ENCODE measurements at places on chromosomes 16 and 17. TPM values are rescaled to one million over a fixed set of nuclear protein-coding genes. Genes with fewer than 3 reads are reported as not detected.

DNA sequence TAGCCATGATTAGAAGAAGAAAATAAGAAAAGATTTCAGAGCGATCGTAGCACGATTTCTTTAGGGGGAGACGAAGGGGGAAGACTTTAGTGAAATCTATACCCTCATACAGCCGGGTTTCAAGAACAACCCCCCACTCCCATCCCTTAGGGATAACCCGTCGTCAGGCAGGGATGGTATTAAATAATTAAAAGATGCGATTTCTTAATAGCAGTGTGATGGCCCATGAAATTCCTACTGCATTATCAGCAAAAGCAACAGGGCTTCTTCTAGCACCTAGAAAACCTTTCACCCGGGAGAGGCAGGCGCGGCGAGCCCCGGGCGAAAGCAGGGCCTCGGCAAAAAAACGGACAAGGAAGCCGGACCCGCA is 1.4 kb downstream of the CDH11 start:
- DNase-seq: no peak

- DNase-seq: no peak
These were observed 566.2 kb upstream of the ZFHX3 start for GRCh38 chr16:73614131-73614530.

GRCh38 chr16:72013389-72013788 is 4.8 kb downstream of the DHODH start:
- no peak for DNase-seq

DNA sequence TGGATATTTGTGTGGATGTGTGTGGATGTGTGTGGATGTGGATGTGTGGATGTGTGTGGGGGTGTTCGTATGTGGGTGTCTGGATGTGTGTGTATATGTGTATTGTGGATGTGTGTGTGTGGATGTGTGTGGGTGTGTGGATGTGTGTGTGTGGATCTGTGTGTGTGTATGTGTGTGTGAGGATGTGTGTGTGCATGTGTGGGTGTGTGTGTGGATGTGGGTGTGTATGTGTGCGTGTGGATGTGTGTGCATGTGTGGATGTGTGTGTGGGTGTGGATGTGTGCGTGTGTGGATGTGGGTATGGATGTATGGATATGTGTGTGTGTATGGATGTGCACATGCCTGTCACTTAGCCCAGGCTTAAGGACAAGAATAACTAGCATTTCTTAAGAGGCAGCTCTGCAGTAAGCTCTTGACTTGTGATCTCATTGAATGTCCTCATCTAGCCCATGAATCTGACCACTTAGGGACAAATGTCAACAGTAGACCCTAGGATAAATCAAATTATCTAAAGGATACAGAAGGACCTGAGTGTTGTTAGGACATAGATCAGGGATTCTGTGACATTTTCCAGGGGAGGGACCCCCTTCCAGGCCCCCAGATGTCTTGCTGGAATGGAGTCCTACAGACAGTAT is 83.5 kb downstream of the BMERB1 start:
- DNase-seq: no peak

DNA sequence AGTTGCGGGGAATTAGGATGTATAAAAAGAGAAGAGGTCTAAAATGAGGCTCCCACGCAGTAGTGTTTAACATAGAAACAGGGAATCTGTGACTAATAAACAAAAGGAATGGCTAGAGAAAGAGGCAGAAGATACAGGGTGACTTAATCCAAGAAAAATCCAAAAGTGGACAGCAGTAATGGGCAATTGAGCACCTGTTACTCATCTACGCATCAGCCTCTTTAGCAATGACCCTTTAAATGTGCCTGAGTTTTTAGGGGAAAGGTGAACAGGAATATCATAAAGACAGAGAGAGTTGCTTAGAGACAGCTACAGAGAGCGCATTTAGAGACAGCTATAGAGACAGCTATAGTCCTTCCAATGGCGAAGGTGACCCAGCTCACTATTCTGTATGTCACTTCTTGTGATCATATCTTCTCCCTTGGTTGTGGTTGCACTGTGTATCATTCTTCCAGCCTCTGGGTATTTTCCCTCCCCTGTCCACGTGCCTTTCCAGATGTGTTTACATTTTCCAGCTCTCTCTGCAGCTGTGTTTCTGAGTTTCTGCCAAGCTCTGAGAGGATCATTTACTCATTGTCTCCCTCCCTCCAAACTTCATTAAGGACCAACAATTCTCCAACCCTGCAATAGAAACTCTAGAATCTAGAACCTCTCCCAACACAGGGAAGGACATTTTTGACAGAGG is 61.5 kb downstream of the MYOCD start:
- DNase-seq: peak; percentile 90

The ZNF778 gene
- 37.5 TPM for total RNA-seq

The ZNF213 gene
- 9.3 TPM for total RNA-seq

DNA sequence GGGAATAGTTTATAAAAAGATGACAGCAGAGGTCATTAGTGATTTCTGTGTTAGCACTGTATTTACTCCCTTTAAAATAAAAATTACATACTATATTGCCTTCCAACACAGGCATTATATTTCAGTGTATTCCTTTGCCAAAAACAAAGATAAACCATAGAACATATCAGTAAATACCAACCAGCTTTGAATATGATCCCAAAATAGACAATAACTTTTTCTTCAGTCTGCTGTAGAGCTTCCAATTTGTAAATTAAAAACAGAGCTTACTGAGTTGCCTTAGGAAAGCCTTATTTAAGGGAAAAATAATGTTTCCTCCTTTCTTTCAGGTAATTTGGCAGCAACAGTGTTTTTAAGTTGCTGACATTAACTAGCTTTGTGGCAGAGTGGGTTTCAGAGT is 352.1 kb upstream of the TBX2 start:
- peak; percentile 9 for DNase-seq

Data from tongue (tissue), 3 donors.